ENCODE measurements at places on chromosomes 5 and 9.
A peak's percentile ranks its signal among the peaks of the same experiment; 100 is the strongest.

DNA sequence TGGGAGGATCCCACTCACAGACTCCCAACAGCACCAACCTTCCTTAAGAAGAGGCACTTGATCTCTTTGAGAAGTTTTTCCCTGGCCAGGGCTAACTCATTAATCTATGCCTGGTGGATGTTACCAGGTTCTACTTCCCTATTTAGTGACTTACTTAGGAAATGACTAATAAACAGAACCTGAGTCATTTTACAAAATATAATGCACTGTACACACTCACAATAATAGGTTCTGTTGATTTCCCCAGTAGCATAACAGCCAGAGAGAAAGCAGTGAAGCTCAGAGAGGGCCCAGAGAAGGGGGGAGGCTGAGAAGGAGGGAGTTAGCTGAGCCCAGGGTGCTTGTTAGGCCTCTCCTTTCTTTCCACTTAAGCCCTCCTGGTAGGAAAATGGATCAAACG lies 27.1 kb downstream of the FRMD3 start:
- no peaks in the 10 kb centered on the region for H3K27me3 ChIP-seq
- no peaks in the 10 kb centered on the region for H3K36me3 ChIP-seq
- no peak overlapping the region for H3K4me3 ChIP-seq
- no peaks in the 10 kb centered on the region for H3K4me1 ChIP-seq

DNA sequence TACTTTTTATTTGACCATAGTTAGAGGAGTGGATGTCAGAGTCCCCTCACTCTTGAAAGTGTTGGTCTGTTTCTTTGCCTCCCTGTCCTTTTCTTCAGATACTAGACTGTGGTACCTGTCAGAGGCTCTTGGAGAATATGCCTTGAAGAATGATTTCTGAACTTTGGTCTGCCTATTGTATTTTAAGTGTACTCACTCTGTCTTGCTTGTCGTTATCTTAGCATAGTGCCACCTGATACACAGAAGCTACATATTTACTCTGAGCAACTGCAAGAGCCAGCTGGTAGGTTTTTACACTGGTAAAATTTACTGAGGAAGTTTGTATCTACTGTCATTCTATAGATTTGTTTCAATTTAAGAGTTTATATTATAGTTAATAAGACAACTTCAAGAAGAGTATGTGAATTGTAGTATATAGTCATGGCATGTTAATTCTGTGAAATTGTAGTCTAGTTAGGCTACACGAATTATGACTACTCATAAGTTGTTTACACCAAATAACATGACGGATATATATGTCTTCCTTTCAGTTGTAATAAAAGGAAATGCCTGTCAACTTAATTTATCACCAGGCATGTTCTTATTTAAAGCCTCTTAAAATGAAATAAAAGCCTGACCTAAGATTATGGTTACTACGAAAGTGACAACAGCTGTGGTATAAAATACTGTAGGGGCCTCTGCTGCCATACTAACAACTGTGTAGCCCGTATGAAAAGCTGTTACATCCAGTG lies 201.7 kb downstream of the KDM4C start:
- no peak for DNase-seq
- H3K4me3 ChIP-seq, result no peak overlapping the region
- no peaks in the 10 kb centered on the region for H3K36me3 ChIP-seq
- no peak overlapping the region for H3K27ac ChIP-seq

GRCh38 chr5:107979900-107980299 lies 309.2 kb upstream of the EFNA5 start:
- no peak for DNase-seq
- H3K27me3 ChIP-seq, result no peaks in the 10 kb centered on the region
- H3K27ac ChIP-seq, result no peak overlapping the region
- no peaks in the 10 kb centered on the region for H3K36me3 ChIP-seq

DNA sequence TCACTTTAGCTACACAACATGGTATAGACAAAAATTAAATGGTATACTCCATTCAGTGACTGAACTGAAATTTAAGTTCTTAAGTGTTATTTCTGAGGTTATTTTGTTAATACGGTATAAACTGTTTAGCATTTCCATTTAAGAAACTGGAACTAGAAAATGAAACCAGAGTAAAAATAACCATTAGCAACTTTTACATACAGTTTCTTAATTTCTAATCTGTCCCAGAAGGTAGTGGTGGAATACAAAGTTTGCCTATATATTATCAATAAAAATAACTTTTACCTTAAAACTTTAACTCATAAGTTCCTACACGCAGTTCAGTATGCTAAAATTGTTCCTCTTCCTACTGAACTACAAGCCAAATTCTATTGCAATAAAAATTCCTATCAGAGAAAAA lies 10.3 kb downstream of the GOLPH3 start:
- no peak overlapping the region for H3K27ac ChIP-seq
- H3K4me1 ChIP-seq, result no peaks in the 10 kb centered on the region
- no peaks in the 10 kb centered on the region for H3K27me3 ChIP-seq
- DNase-seq, result no peak

- no peak overlapping the region for H3K4me3 ChIP-seq
- no peaks in the 10 kb centered on the region for H3K27me3 ChIP-seq
- H3K36me3 ChIP-seq, result no peaks in the 10 kb centered on the region
- DNase-seq, result no peak
- no peaks in the 10 kb centered on the region for H3K4me1 ChIP-seq
- no peak overlapping the region for H3K27ac ChIP-seq
Measured at GRCh38 chr5:64831996-64832395, 63.3 kb downstream of the CWC27 start.

- H3K36me3 ChIP-seq, result no peaks in the 10 kb centered on the region
- H3K27ac ChIP-seq, result no peak overlapping the region
- no peak for DNase-seq
- H3K4me3 ChIP-seq, result no peak overlapping the region
- no peaks in the 10 kb centered on the region for H3K27me3 ChIP-seq
Measured at GRCh38 chr5:58499231-58499630, 8.0 kb downstream of the GAPT start.

GRCh38 chr9:134868751-134869553 lies 11.7 kb upstream of the FCN2 start:
- H3K4me1 ChIP-seq, result no peaks in the 10 kb centered on the region
- no peaks in the 10 kb centered on the region for H3K36me3 ChIP-seq
- H3K27ac ChIP-seq, result no peak overlapping the region
- no peak for DNase-seq

DNA sequence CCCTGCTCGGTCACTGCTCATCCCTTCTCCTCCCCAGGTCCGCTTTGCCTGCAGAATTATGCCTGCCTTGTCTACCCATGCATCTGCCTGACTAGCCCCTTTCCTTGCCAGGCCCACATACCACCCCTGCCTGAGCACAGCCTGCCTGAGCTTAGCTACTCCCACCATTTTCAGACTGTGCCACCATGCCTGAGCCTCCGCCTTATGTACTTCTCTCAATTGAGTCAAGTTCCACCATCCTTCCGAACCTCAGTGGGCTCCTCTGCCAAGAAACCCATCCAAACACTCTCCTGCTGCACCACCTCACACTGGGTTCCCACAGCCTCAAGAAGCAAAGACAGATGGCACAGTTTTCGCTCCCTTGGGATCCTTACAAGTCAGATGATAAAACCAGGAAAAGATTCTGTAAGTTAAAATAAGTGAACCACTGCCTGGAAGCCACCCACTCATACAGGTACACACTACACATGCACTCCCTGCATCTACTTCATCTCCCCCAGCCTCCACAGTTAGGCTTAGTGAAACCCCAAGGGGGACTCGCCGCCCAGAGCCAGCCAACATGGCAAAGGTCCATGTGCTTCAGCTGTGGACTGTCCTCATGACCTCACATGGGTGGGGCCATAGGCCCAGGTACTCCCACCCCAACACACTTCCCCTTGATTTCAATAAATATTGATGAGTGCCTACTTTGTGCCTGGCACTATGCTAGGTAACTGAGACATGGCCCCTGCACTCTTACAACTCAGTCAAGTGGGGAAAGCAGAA lies 23.1 kb downstream of the P4HA2 start:
- H3K27ac ChIP-seq, result no peak overlapping the region
- no peaks in the 10 kb centered on the region for H3K27me3 ChIP-seq
- no peaks in the 10 kb centered on the region for H3K4me1 ChIP-seq
- DNase-seq, result peak; percentile 8

GRCh38 chr5:43281840-43282658 lies 31.2 kb downstream of the HMGCS1 start:
- no peaks in the 10 kb centered on the region for H3K27me3 ChIP-seq
- H3K36me3 ChIP-seq, result no peaks in the 10 kb centered on the region
- H3K4me1 ChIP-seq, result no peaks in the 10 kb centered on the region
- no peak overlapping the region for H3K4me3 ChIP-seq

GRCh38 chr9:130266236-130267098 lies 907 bp downstream of the HMCN2 start:
- H3K4me3 ChIP-seq, result peak overlapping the region; percentile 19
- H3K36me3 ChIP-seq, result no peaks in the 10 kb centered on the region
- H3K27ac ChIP-seq, result peak overlapping the region; percentile 44
- DNase-seq, result no peak
- H3K4me1 ChIP-seq, result no peaks in the 10 kb centered on the region
- peaks cover 36% of the 10 kb centered on the region for H3K27me3 ChIP-seq

GRCh38 chr5:107805824-107806223 lies 135.1 kb upstream of the EFNA5 start:
- no peaks in the 10 kb centered on the region for H3K36me3 ChIP-seq
- H3K27me3 ChIP-seq, result no peaks in the 10 kb centered on the region
- DNase-seq, result no peak
- no peaks in the 10 kb centered on the region for H3K4me1 ChIP-seq

GRCh38 chr9:22201256-22201655 lies 192.2 kb upstream of the CDKN2B start:
- no peaks in the 10 kb centered on the region for H3K27me3 ChIP-seq
- no peak for DNase-seq
- no peaks in the 10 kb centered on the region for H3K36me3 ChIP-seq
- H3K4me3 ChIP-seq, result no peak overlapping the region

GRCh38 chr5:607541-608428 lies 4.4 kb upstream of the CEP72 start:
- no peaks in the 10 kb centered on the region for H3K36me3 ChIP-seq
- DNase-seq, result no peak
- no peak overlapping the region for H3K4me3 ChIP-seq
- H3K4me1 ChIP-seq, result no peaks in the 10 kb centered on the region

DNA sequence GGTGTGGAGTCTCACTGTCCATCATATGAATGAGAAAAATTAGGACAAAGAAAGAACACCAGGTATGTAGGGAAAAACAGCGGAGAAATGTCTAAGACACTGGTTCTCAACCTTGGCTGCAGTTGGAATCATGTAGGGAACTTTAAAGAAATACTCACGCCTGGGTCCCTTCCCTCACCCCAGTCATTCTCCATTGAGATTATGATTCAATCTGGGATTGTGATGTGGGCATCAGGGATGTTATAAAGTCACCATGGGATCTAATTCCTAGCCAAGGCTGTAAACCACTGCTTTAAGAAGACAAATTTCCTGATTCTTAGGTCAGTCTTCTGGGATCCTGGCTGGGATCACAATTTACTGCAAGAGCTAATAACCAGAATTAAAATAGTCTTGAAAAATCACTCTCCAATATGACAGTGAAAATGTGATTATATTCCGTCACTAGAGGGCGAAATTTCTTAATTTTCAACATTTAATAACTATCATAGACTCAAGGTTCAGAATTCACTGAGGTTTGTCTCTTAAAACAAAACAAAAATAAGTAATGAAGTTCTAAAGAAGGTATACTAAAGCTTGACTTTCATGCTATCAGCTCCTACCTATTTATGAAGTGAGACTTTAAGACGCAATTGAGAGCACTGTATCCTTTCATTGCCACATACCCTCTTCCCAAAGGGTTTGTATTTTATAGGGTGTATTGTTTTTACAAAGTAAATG lies 60.5 kb downstream of the GLDC start:
- no peaks in the 10 kb centered on the region for H3K36me3 ChIP-seq
- no peak overlapping the region for H3K4me3 ChIP-seq
- H3K27ac ChIP-seq, result no peak overlapping the region

GRCh38 chr5:22947921-22948320 lies 94.8 kb upstream of the CDH12 start:
- no peak overlapping the region for H3K27ac ChIP-seq
- no peaks in the 10 kb centered on the region for H3K36me3 ChIP-seq
- H3K4me3 ChIP-seq, result no peak overlapping the region
- no peaks in the 10 kb centered on the region for H3K27me3 ChIP-seq
- H3K4me1 ChIP-seq, result no peaks in the 10 kb centered on the region

DNA sequence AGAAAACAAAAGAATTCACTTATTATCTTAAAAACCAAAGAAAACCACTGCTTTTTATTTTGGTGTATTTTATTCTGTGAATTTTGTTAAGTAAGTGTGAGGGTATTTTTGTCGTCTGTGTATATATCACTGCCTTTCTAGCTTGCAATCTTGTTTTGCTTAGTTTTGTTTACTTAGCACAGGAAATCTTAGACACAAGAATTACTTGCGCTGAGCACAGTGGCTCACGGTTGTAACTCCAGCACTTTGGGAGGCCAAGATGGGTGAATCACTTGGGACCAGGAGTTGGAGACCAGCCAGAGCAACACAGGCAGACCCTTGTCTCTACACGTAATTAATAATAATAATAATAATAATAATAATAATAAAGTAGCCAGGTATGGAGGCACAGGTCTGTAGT lies 230.3 kb downstream of the PAPPA start:
- H3K4me1 ChIP-seq, result no peaks in the 10 kb centered on the region
- no peak for DNase-seq
- no peaks in the 10 kb centered on the region for H3K27me3 ChIP-seq
- no peaks in the 10 kb centered on the region for H3K36me3 ChIP-seq

GRCh38 chr5:61055434-61056006 lies 106.7 kb downstream of the SMIM15 start:
- H3K27me3 ChIP-seq, result no peaks in the 10 kb centered on the region
- no peak overlapping the region for H3K4me3 ChIP-seq
- H3K4me1 ChIP-seq, result no peaks in the 10 kb centered on the region
- no peak overlapping the region for H3K27ac ChIP-seq

DNA sequence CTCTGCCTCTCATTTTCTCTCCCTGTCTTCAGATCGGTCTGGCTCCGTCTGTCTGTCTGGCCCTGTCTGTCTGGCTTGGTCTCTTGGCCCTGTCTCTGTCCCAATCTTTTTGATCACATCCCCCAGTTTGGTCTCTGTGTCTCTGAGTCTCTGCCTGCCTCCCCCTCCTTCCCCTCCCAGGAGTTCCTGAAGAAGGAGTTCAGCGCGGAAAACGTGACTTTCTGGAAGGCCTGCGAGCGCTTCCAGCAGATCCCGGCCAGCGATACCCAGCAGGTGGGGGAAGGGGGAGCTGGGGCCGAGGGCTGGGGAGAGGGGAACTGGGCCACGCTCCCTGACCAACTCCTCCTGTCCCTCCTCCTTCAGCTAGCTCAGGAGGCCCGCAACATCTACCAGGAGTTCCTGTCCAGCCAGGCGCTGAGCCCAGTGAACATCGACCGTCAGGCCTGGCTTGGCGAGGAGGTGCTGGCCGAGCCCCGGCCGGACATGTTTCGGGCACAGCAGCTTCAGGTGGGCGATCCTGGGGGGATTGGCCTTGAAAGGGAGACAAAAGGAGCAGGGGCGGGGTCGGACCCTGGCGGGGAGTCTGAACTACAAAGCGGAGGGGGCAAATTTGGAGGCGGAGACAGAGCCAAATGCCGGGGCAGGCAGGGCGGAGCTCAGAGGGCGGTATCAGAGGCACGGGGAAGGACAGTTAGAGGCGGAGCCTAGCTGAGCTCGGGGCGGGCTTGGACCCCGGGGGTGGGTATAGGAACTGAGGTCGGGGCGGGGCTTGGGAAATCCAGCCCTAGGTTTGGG lies 9.0 kb downstream of the RGS14 start:
- H3K4me1 ChIP-seq, result peaks cover 8% of the 10 kb centered on the region
- H3K27ac ChIP-seq, result peak overlapping the region; percentile 76
- peak; percentile 95 for DNase-seq
- no peaks in the 10 kb centered on the region for H3K36me3 ChIP-seq
- H3K4me3 ChIP-seq, result peak overlapping the region; percentile 30

- no peaks in the 10 kb centered on the region for H3K36me3 ChIP-seq
- H3K27me3 ChIP-seq, result peaks cover 20% of the 10 kb centered on the region
- peak overlapping the region; percentile 25 for H3K4me3 ChIP-seq
- H3K4me1 ChIP-seq, result no peaks in the 10 kb centered on the region
- peak; percentile 90 for DNase-seq
Measured at GRCh38 chr5:42994555-42995359, 45.4 kb downstream of the ANXA2R start.

Measured in colonic mucosa (tissue), 4 donors.